ENCODE measurements at places on chromosomes 12 and 14.

DNA sequence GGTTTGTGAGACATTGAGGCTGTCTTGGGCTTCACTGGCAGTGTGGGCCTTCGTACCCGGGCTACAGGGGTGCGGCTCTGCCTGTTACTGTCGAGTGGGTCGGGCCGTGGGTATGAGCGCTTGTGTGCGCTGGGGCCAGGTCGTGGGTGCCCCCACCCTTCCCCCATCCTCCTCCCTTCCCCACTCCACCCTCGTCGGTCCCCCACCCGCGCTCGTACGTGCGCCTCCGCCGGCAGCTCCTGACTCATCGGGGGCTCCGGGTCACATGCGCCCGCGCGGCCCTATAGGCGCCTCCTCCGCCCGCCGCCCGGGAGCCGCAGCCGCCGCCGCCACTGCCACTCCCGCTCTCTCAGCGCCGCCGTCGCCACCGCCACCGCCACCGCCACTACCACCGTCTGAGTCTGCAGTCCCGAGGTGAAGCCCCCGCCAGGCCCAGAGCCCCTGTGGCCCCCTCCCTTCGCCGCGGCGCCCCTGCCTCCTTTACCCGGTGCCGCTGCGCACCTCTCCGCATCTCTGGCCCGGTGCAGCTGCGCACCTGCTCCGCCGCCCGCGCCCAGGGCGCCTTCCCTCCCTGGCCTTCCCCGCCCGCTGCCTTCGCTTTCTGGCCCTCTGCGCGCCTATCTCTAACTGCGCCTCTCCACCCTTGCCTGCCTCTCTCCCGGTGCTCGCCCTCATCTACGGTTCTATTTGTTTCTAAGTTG lies at the start of gene ENO2:
TSS of gene ENO2 (plus strand) at position 335 of the 701 bp plus-strand sequence. CDS start 1,253 bp downstream, outside the sequence.
- no peak for DNase-seq

DNA sequence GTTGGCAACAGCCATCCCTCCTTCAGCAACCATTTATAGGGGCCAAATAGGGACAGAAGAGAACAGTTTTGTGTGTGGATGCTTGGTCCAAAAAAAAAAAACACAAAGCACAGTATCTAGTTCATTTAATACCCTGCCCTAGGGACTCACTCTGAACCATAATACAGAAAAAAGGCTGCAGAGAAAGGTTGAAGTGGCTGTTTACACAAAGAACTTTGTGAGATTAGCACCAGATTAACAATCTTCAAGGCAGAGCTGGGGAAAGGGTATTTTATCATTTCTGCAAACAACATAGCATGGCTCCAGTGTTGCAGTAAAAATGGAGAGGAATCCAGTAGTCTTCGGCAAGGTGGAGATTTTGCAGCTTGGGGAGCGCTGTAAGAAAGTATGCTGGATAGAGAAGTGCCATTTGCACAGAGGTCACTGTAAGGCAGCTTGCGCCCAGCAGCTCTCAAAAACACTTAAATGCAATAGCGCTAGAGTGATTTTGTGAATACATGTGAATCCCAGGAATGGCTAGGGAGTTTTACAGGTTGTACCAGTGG lies 124.2 kb upstream of the PLEKHA5 start:
- DNase-seq, result no peak

DNA sequence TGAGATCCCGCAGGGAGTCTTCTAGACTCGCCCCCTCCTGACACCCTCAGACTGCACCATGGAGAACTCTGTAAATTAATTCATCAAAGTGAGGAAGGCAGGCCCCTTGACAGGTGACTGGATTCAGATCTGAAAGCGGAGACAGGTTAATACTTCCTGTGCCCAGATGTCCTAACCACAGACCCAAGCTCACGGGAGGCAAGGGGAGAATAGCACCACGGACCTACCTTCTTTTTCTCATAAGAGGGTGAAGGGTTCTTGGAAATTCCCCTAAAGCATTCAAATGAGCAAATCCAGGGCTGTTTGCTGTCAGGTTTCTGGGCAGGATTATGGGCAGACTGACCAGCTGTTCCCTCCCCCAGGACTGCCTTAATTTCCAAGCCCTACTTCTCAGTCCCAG lies 170.0 kb downstream of the ZFP36L1 start:
- DNase-seq, result no peak

DNA sequence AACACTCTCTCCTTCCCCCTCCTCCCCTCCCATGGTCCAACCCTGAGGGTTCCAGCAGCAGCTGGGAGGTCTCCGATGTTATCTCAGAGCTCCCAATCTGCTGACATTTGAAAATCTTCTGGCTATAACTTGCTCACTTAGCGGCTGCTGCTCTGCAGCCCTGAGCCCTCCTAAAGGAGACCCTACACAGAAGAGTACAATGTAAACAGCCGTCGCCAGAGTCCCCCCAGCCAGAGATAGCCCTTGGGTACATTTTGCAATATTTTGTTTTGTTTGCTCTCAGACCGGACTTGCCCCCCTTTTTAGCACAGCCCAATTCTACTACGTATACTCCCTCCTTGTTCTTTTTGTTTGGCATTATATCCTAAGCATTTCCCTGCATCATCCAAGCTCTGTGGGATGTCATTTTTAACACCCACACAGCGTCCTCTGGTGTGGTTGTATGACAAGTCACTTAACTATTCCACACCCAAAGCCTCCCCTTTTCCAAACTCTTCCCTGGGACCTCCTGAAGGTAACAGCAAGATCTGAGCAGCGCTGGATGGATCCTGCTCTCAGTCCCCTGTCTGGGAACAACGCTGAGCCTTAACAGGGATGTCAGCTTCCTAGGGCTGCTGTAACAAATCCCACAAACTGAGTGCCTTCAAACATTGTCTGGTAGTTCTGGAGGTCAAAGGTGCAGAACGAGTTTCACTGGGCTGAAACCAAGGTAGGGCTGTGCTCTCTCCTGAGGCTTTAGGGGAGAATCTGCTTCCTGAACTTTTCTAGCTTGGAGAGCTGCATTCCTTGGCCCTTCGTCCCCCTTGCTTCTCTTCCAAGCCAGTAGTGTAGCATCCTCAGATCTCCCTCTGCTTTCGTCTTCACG lies 25.3 kb upstream of the TCL1B start:
- no peak for DNase-seq

All from kidney epithelial cell (primary cell).